Activated CD4-positive, alpha-beta T cell treated with anti-CD3 and anti-CD28 coated beads, Interleukin-10, Interleukin-2, amounts not matched to agents 100 ng/mL and 50 ng/mL, durations not matched to agents 16 hours and 8 hours (primary cell): ENCODE measurements at places on chromosomes 13 and 19.

DNA sequence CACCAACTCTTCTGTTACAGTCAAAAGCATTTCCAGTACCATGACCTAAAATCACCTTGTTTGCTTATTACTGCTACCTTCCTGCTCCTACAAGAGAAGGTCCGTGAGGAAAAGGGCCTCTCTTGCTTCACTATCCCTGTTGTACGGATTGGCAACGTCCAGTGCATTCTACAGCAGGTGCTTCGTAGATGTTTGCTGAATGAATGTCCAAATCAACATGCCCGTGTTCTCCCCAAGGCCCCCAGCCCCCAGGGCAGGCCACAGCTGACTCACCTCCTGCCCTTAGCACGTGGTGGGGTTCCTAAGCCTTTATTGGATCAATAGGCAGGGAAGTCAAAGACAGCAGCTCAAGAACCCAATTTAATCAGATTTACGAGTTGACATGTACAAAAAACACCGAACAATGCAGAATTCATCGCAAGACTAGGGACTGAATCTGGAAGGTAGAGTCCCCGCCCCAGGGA lies 5.5 kb upstream of the NAPA start:
- no peak for DNase-seq

DNA sequence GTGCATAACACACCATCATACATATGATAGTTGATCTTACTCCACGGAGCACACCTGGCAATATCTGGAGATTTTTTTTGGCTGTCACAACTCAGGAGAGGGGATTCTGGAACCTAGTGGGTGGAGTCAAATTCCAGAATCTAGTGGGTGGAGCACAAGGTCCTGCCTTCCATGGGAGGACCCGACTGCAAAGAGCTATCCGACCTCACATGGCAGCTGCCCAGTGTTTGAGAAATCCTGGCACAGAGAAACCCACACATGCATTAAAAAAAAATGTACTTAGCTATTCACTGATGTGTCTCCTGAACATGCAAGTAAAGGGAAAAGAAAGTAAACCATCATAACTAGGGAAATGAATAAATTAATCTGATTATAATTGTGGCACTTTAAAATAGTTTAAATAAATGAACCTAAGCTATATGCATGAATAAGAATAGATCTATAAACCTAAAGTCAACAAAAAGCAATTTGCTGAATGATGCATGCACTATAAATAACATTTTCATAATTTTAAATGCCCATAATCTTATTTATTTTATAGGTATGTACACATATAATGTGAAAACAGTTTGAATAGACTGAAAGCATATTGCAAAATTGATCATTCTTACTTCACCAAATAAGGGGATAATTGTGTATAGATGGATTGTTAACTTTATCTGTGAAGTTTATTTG lies 300.3 kb downstream of the MYO16 start:
- no peak for DNase-seq

- peak; percentile 19 for DNase-seq
Measured at GRCh38 chr19:37763488-37763887, 15.9 kb downstream of the ZNF573 start.

GRCh38 chr19:50724522-50725217 lies 1.5 kb downstream of the CLEC11A start:
- DNase-seq = peak; percentile 99

- no peak for DNase-seq
Measured at GRCh38 chr13:39603424-39603947, 493 bp upstream of the LHFPL6 start.
